ENCODE measurements at places on chromosomes 1 and 21. TPM values are rescaled to one million over a fixed set of nuclear protein-coding genes. Genes with fewer than 3 reads are reported as not detected.

GRCh38 chr1:196063294-196063693 is 544.9 kb downstream of the KCNT2 start:
- H3K27me3 ChIP-seq, result no peaks in the 10 kb centered on the region
- H3K27ac ChIP-seq, result no peak overlapping the region
- H3K4me1 ChIP-seq, result no peaks in the 10 kb centered on the region
- no peak for DNase-seq

GRCh38 chr1:236425031-236425663 is 31.1 kb downstream of the EDARADD start:
- H3K4me3 ChIP-seq, result no peak overlapping the region
- H3K36me3 ChIP-seq, result peaks cover 59% of the 10 kb centered on the region
- peaks cover 19% of the 10 kb centered on the region for H3K4me1 ChIP-seq
- no peak for DNase-seq
- peak overlapping the region; percentile 52 for H3K27ac ChIP-seq

DNA sequence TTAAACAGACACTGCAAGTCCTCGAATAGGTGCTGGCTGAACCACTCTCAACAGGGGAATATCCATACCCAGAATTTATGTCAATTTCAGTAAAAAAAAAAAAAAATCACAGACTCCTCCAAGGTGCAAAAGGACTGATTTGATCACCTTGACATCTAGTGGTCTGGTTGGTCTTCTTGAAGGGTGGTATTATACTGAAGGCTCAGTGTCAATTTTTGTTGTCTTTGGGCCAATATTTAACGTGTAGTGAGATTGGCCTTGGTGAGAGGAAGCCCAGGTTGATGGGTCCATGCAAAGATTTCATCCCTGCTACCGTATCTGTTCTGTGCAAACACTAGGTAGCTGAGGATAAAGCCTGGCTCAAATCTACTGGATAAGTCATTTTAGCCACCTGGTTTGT is 4.0 kb upstream of the GBP5 start:
- peaks cover 74% of the 10 kb centered on the region for H3K4me1 ChIP-seq
- H3K27me3 ChIP-seq, result no peaks in the 10 kb centered on the region
- DNase-seq, result no peak
- no peak overlapping the region for H3K4me3 ChIP-seq

- H3K4me1 ChIP-seq, result no peaks in the 10 kb centered on the region
- H3K36me3 ChIP-seq, result no peaks in the 10 kb centered on the region
- no peak for DNase-seq
- H3K27ac ChIP-seq, result no peak overlapping the region
- H3K4me3 ChIP-seq, result no peak overlapping the region
- peaks cover 6% of the 10 kb centered on the region for H3K27me3 ChIP-seq
Observed at GRCh38 chr1:232302376-232303221, 327.3 kb downstream of the SIPA1L2 start.

GRCh38 chr1:92458146-92458545 is 28.6 kb downstream of the GFI1 start:
- no peak overlapping the region for H3K27ac ChIP-seq
- H3K36me3 ChIP-seq, result no peaks in the 10 kb centered on the region
- peaks cover 36% of the 10 kb centered on the region for H3K4me1 ChIP-seq
- DNase-seq, result no peak
- H3K4me3 ChIP-seq, result no peak overlapping the region

- H3K27ac ChIP-seq, result peak within 1 kb of the TSS; percentile 83
- DNase-seq, result no peak
- peaks cover 2% of the 10 kb centered on the region for H3K36me3 ChIP-seq
- peaks cover 66% of the 10 kb centered on the region for H3K4me1 ChIP-seq
- H3K27me3 ChIP-seq, result peaks cover 17% of the 10 kb centered on the region
Observed at GRCh38 chr1:41918450-41919043, at the start of gene HIVEP3. TSS of gene HIVEP3 (minus strand) at chr1:41918922.

GRCh38 chr21:28445141-28445830 is 547.4 kb downstream of the LTN1 start:
- H3K27me3 ChIP-seq, result no peaks in the 10 kb centered on the region
- no peak overlapping the region for H3K27ac ChIP-seq
- H3K36me3 ChIP-seq, result no peaks in the 10 kb centered on the region

DNA sequence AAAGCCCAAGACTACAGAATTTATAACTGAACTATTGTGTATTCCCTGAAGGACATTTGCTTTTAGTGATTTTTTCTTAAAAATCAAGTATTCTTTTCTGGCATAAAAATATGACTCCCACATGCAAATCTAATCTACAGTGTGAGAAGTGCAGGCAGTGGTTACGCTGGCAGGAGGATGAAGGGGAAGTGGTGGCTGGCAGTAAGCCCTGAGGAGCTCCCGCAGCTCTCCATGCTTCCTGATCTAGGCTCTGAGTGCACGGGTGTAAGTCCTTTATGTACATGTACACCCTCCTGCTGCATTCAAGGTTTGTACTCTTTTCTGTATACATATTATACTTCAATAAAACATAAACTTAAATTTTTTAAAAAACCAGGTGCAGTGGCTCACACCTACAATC is 67.5 kb upstream of the PRDX6 start:
- no peak overlapping the region for H3K4me3 ChIP-seq
- peaks cover 5% of the 10 kb centered on the region for H3K36me3 ChIP-seq
- H3K27ac ChIP-seq, result no peak overlapping the region
- no peak for DNase-seq

DNA sequence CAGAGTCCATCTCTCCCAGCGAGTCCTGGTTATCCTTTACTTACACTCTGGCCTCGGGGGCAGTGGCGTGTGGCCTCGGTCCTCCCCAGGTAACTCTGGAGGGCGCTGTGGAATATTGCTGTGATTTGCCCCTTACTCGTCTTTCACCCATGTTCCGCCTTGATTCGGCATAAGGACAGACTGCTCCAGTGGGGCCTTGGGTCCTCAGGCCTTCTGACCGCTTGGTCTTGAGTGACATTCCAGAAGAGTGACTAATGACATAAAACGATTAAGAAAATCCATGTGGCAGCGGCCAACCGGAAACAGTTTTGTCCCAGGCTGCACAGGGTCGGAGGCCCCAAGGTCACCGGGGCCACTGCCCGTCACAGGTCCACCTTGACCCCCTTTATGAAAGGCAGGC is 11.0 kb downstream of the ICMT start:
- no peak overlapping the region for H3K4me3 ChIP-seq
- no peak overlapping the region for H3K27ac ChIP-seq
- DNase-seq, result no peak
- no peaks in the 10 kb centered on the region for H3K4me1 ChIP-seq
- H3K27me3 ChIP-seq, result no peaks in the 10 kb centered on the region

DNA sequence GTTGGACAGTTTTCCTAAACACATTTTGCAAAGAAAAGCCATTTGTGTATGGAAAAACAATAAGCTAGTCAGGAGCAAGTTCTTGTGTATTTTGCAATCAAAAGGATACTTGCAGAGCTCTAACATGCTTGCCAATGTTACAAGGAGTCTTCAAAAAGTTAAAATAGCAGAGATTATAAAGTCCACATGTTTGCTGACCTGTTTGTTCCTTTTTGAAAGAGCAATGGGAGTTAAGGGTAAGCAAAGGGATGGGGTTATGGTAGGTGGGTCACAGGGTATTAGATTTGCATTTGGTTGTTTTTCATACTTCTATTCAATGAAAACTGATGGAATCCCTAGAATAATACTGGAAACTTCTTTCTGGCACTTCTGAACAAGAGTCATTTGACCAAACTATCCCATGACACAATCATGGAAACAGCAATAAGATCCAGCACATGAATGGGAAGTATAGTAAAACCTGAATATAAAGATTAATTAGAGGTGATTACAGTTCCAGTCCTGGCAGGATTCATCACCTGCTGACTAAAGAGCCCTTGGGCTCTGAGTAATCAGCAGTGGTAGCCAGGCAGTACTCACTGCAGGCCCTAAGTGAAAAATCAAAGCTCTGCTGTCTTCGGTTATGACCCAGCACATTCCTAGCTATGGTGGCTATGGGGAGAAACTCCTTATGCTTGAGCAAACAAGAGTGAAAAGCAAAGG is 27.1 kb upstream of the ZC3H11B start:
- DNase-seq, result no peak
- H3K27ac ChIP-seq, result no peak overlapping the region
- H3K4me3 ChIP-seq, result no peak overlapping the region
- H3K27me3 ChIP-seq, result no peaks in the 10 kb centered on the region
- no peaks in the 10 kb centered on the region for H3K36me3 ChIP-seq

DNA sequence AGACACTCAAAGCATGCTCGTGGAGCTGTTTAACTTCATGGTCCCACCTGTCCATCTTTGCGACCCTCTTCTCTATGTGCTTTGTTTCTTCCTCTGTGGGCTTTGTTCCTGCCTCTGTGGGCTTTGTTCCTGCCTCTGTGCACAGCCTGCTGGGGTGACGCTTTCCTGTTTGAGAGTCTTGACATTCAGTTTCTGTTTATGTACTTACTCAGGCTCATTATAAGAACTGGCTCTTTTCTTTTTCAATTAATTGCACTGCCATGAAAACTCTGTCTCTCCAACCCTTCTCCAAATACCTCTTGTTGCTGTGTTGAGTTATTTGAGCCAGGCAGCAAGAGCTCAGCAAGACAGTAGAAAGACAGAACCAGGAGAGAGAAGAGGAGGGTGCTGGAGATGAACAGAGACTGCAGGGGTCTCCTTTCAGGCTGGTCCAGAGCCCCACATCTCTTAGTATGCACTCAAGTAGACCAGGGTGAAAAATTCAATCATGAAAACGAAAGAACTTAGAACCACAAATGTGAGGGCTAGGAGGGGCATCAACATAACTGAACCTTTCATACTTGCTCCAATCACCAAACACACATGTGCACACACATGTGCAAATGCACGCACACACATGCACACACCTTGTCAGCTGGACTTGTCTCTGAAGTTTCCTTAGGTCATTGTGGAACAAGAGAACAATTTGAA is 88.3 kb upstream of the SGIP1 start:
- peaks cover 23% of the 10 kb centered on the region for H3K27me3 ChIP-seq
- peak overlapping the region; percentile 65 for H3K4me3 ChIP-seq
- no peaks in the 10 kb centered on the region for H3K36me3 ChIP-seq
- H3K4me1 ChIP-seq, result peaks cover 28% of the 10 kb centered on the region

DNA sequence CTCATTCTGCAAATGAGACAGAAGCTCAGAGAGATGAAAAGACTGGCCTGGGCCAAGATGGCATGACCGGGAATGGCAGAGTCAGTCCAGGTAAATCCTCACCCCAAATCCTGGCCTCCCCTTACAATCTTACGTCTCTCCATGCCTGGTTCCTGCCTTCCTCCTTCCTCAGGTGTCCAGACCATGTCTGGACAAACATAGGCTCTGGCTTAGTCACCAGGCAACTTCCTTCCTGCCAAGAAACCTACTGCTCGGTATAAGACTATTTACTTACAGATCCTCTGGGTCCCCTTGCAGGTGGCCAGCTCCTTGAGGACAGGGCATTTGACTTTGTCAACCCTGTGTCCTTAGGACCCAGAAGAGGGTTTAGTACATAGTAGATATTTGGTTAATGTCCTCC is 69.4 kb upstream of the ROR1 start:
- H3K4me1 ChIP-seq, result no peaks in the 10 kb centered on the region
- H3K27ac ChIP-seq, result no peak overlapping the region
- H3K36me3 ChIP-seq, result no peaks in the 10 kb centered on the region
- H3K27me3 ChIP-seq, result peaks cover 29% of the 10 kb centered on the region
- no peak for DNase-seq
- no peak overlapping the region for H3K4me3 ChIP-seq

GRCh38 chr1:28517649-28517999 is 11.8 kb downstream of the RCC1 start:
- peaks cover 38% of the 10 kb centered on the region for H3K4me1 ChIP-seq
- H3K27me3 ChIP-seq, result no peaks in the 10 kb centered on the region
- peaks cover 51% of the 10 kb centered on the region for H3K36me3 ChIP-seq
- peak overlapping the region; percentile 88 for H3K27ac ChIP-seq

DNA sequence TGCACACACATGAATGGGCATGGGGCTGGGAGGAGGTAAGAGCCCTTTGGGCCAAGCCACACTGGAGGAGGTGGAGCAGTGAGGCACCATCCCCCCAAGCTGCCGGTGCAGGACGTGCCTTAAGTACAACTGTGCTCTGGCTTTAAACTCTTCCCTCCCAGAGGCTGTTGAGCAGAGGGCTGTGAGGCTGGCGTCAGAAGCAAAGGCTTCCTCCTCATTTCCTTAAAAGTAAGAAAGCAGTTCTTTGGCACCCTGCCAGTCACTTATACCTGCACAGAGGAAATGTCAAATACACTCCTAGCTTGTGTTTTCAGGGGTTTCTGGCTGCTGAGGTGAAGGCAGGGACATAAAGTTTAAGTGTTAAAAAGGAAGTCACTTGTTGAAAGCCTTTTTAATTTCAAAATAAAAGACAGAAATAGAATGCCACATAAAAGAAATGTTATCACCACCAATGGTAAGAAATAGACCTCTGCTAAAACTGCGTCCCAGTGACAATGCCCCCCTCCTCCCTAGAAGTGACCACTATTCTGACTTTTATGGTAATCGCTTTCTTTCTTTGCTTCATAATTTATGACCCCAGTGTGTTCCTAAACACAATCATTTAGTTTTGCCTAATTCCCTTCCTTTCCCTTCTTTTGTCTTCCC is 33.0 kb downstream of the LAMC2 start:
- H3K4me1 ChIP-seq, result peaks cover 2% of the 10 kb centered on the region
- no peaks in the 10 kb centered on the region for H3K36me3 ChIP-seq
- peaks cover 15% of the 10 kb centered on the region for H3K27me3 ChIP-seq
- no peak for DNase-seq

DNA sequence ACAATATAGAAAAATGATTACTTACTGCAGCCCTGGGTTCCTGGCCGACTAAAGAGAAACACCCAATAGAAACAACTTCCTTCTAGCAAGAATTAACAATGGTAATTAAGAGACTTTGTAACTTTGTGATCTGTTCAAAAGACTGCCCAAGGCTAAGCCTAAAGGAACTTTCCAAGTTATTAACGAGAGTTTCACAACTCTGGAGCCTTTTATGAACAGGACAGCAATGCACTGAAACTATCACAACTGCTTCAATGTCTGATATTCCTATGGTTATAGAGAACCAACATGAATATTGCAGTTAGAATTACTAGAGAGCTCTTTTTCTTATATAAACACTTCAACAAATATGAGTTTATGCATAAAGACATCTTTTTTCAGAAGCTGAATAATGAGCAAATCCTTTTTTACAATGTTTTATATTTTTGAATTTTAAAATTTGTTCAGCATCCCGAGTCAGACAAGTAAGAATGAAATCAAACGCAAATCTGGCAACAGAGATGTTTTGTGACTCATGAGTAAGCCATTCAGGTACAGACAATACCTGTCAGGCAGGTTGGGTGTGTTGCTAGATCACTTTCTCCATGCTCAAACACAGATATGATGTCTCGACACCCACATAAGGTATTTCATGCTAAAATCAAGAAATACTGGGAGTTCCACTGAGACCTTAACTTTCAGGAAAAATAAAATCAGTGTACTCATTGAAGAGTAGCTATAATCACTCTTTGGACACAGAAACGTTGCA is 22.2 kb upstream of the KCNJ15 start:
- DNase-seq, result no peak
- no peak overlapping the region for H3K4me3 ChIP-seq
- H3K4me1 ChIP-seq, result peaks cover 1% of the 10 kb centered on the region

GRCh38 chr1:195948123-195948895 is 659.9 kb downstream of the KCNT2 start:
- no peak overlapping the region for H3K27ac ChIP-seq
- no peaks in the 10 kb centered on the region for H3K4me1 ChIP-seq
- no peaks in the 10 kb centered on the region for H3K36me3 ChIP-seq
- H3K27me3 ChIP-seq, result no peaks in the 10 kb centered on the region
- no peak for DNase-seq

Gene CLCC1
- 26.7 TPM for total RNA-seq

Gene CCDC181
- 0.09 TPM for total RNA-seq

Gene S100A12
- not detected for total RNA-seq

Gene PLA2G2F
- not detected for total RNA-seq

Gene SLC1A7
- not detected for total RNA-seq

Data from activated T-helper 2 cell treated with anti-CD3 and anti-CD28 coated beads, Interferon-gamma antibody, Interleukin-2, Interleukin-4, amounts not matched to agents 10 μg/mL and 5 μg/mL and 100 μg/mL, durations not matched to agents 14 hours and 24 hours and 36 hours (primary cell).